ENCODE measurements at places on chromosomes 7 and 10. TPM values are rescaled to one million over a fixed set of nuclear protein-coding genes. Genes with fewer than 3 reads are reported as not detected.

DNA sequence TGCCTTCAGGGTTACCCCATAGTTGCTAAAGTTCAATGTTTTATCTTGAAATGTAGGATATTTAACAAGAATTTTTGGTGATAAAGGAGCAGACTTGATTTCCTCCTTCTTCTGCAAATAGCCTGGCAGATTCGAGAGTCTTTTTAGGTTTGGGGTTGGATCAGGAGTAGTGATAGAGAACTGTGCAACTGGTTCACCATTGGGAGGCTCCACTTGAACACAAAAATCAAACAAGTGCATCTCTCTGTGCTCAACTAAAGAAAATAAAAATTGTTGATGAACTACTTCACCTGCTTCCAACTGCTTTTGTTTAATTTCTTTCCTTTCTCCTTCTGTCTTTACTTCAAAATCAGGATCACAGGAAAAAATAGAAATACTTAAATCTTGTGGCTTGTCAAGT, 58.5 kb downstream of the MACC1 start:
- DNase-seq, result peak; percentile 13

DNA sequence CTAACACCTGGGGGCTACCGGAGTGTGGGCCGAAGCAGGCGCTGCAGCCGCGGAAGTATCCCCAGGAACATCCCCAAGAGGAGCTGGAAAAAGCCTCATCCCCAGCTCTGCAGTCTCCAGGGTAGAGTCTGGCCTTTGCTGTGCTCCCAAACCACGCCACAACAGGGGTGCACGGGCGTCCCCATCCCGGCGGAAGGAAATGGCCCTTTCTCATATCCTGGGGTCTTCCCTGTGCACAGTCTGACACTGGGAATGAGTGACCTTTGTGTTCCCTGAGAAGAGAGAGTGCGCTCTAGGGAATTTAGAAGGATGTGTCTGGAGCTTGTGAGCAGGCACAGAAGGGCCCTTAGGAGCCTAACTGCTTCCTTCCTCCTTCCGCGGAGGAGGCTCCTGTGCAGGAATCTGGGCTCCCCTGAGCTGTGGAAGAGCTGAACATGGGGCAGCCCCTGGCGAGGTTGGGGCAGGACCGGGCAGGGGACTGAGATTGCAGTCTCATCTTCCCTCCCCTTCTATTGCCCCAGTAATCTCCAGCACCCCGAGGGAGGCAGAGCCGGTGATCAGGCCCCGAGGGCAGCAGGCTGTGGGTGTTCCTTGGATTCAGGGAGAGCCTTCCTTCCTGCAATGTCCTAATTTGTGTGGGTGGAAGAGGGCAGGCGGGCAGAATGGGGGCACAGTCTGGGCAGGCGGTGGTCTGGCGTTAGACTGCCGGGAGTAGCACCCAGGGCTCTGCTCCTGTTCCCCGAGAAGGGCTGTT, 1.3 kb downstream of the REPIN1 start:
- no peak for DNase-seq

GRCh38 chr7:18570890-18571478, 75.4 kb downstream of the HDAC9 start:
- peak; percentile 42 for DNase-seq

GRCh38 chr10:5107860-5108526, 13.8 kb downstream of the AKR1C3 start:
- DNase-seq, result no peak

- DNase-seq, result no peak
These were observed 112.4 kb downstream of the HTR5A start for GRCh38 chr7:155182406-155182970.

DNA sequence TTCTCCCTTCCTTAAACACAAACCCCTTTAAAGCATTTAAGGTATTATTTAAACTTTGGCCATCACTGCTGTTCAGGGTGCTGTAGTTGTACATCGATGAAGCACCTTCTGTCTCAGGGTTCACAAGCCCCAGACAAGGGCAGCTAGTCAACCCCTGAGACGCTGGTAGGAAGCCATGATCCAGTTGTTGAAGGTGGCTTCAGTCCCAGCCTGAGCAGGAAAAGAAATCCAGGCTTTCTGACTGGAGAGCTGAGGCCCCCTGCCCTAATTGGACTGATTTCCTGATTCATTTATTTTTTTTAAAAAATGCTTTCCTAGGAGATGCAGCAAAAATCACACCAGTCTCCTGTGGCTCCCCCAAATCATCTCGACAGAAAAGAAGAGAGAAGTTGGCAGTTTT, 15.8 kb downstream of the CPA1 start:
- no peak for DNase-seq

- DNase-seq, result no peak
These were observed 440.5 kb downstream of the SEMA3D start for GRCh38 chr7:84746353-84746752.

DNA sequence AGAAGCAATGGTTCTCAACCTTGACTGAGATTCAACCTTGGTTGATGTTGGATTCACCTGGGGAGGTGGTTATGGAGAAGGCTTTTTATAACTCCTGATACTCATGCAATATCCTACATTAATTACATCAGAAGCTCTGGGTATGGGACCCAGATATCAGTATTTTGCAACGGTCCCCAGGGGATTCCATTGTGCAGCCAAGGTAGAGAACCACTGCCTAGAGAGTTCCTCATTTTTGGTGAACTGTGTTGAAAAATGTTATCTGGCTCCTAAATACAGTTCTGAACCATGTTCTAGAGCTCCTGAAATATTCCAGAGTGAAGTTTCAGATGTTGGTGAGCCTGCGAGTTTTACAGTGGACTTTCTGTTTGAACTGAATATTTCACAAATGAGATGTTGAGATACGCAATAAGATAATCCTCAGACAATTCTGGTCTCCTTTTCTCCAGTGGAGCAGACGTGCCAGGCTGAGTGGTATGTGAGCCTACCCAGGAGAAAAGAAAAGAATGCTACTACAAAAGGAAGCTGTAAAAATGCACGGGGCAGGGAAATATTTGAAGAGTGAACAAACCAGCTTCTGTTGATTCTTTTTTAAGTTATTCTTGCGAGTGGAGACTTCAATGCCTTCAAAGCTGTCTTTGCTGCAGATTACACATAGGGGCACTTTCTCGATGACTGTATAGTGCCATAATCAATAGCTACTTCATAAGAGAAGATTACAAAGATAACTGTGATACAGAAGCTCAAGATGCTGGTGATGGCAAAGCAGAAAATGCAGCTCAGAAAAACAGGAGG, 13.6 kb upstream of the C10orf120 start:
- no peak for DNase-seq

GRCh38 chr7:106344861-106345260, 60.1 kb upstream of the NAMPT start:
- peak; percentile 86 for DNase-seq

DNA sequence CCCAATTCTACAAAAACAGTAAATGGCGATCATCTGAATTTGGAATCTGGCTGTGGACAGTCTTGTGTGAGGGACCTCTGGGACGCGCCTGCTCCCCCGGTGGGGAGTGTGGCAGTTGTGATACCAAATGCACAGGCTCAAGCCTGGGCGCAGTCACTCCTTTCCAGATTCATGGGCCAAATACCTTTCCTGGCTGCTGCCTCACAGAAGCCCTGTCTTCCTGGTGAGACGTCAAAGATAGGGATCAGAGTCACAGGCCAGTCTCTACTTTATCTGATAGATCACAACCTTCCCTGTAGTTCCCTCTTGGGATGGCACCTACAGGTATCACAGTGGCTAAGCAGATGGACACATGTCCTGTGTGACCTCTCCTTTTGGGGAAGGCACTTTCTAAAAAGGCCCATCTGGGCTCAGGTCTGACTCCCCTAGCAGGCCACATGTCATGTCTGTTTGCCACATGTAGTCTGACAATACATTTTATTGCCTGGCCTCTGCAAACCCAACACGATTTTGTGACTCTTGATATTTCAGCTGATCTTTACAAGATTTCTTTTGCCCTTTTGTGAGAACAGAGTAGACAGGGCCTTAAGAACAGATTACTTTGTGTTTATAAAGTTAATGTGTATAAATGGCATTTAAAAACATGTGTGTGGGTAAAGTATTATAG, 150.1 kb downstream of the SNX10 start:
- DNase-seq, result no peak

GRCh38 chr7:151626422-151627115, 106.9 kb upstream of the RHEB start:
- DNase-seq, result no peak

GRCh38 chr10:61621605-61622051, 41.1 kb upstream of the CABCOCO1 start:
- no peak for DNase-seq

The SP8 gene
- total RNA-seq, result not detected

The ZNF438 gene
- 3.1 TPM for total RNA-seq

The MSRB2 gene
- total RNA-seq, result 10.1 TPM

The C10orf62 gene
- total RNA-seq, result not detected

The AHR gene
- 21.7 TPM for total RNA-seq

The NODAL gene
- total RNA-seq, result 0.37 TPM

The C10orf67 gene
- total RNA-seq, result 0.10 TPM

Data from HT1080 (cell line).